Fibroblast of skin of abdomen (primary cell): ENCODE measurements at places on chromosomes 3 and 15.

DNA sequence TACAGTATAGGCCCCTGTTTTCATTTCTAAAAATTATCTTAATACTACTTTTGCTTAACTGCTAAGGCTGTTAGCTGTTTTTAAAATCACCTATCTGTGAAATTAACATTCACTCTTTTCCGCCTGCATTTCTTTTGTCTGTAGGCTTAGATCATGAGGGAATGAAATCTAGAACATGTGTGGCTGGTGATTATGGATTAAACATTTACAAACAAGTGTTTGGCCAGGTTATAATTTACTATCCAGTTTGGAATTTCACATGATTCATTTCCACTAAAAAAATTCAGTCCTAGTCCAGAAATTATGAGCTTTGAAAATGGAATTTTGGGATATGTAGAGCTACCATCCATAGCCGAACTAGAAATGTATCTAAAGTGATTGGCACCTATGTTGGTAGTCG, 39.1 kb downstream of the GOLM2 start:
- DNase-seq: no peak

- DNase-seq: no peak
Measured at GRCh38 chr3:24311881-24312280, 182.8 kb downstream of the THRB start.

- no peak for DNase-seq
Measured at GRCh38 chr3:4883011-4883410, 96.2 kb upstream of the BHLHE40 start.

DNA sequence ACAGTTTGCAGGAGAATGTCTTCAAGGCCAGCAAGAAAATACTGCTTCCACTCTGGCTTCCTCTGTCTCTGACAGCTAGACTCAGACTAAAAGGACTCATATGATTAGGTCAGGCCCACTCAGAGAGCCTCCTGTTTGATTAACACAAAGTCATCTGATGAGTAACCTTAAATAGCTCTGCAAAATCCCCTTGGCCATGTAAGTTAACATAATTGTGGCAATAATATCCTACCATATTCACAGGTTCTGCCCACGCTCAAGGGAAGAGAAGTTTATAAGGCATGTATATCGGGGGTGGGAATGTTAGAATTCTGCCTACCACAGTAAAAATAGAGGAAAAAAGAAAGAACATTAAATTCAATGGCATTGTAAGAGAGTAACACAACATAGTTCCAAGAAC, 20.6 kb upstream of the HHATL start:
- DNase-seq: no peak

DNA sequence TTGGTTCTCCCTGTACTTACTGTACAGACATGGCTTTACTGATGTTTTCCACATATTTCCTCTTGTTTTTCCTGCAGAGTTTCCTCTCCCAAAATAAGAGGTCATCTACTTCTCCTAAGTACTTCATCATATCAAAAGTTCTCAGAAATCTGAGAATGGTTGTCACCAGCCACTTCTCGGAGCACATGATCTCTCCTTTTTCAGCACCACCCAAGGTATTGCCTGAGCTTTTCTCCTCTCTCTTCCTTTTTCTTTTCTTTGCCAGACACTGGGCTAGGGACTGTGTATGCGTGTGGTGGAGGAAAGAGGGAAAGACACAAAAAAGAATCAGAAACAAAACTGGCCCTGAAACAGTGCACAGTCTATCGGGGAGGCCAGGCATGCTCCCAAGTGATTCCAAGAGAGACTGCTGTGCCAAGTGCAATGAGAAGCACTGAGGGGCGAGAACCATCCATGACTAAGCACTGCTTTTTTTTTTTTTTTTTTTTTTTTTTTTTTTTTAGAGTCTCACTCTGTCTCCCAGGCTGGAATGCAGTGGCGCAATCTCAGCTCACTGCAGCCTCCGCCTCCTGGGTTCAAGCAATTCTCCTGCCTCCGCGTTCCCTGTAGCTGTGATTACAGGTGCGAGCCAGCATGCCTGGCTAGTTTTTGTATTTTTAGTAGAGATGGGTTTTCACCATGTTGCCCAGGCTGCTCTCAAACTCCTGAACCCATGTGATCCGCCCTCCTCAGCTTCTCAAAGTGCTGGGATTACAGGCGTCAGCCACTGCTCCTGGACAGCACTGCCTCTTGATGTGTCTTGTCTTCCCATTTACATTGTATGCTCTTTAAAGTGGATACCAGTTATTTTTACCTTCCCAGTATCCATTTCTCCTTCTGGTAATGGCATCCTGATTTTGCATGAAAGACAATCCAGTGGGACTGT, 194.0 kb upstream of the FEZF2 start:
- peak; percentile 86 for DNase-seq

DNA sequence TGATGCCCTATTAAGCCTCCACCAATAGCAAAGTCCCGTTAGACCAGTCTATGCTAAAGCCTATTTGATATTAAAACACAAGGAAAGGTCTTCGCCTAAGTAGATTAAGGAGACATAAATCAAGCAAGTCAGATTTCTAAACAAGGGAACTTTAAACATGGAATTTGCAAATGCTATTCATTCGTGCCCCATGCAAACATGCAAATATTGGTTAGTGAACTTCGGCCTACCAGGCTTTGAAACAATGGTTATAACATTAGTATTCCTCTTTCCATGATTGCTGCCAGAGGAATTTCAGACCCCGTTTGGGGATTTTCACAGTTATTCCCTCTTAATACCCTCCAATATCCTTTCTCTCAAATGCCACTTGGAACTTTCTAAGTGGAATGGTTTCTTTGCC, 36.9 kb upstream of the ZNF280D start:
- no peak for DNase-seq

DNA sequence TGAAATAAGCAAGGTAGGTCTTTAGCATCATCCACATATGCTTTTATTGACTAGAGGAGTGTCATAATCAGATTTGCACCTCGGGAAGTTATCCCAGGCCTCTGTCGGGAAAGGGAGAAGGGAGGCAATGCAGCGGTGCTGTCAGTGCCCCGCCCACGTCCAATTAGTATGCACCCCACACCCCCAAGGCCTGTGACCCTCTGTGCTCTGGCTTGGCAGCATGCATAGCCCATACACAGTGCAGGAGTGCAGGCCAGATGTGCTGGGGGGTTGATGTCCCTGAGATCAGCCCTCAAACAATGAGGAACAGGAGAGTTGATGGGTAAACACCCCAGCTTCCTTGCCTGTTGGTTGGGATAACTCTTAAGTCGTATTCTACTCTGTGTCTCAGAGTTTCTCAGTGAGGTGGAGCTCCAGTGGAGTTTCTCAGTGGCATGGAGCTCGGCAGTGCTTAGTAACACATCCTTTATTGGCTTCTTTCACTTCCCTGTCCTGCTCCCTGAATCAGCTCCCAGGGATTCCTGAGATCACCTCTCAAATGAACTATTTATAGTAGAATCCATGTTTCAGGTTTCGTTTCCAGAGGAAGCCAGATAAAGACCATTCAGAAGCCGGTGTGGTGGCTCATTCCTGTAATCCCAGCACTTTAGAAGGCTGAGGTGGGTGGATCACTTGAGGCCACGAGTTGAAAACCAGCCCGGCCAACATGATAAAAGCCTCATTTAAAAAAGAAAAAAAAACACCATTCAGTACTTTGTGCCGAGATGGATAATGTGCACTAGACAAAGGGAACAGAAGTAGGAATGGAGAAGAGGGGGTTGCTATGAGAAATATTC, 26.7 kb upstream of the NDUFB4 start:
- no peak for DNase-seq

DNA sequence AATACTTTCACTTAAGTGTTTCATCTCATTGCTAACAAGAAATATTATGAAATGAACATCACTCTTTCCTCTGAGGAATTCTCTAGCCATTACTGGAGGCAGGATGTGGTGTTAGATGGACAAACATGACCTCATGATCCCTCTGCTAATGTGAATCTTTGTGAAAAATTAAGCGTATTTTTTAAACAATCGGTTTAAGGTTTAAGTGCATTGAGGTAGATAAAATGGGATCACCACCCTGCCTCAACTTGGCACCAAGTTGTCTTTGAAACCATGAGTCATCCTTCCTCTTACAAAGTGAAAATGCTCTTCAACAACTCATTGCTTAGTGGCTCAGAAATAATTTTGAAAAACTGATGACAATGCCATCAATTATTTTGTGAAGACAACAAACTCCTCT, 76.0 kb upstream of the DCBLD2 start:
- DNase-seq: peak; percentile 79

GRCh38 chr3:195139876-195140240, 131.1 kb downstream of the XXYLT1 start:
- no peak for DNase-seq
